Suppressor macrophage treated with lipopolysaccharide for 1 hour (primary cell): ENCODE measurements at places on chromosomes 16 and 17.
A peak's percentile ranks its signal among the peaks of the same experiment; 100 is the strongest.

- DNase-seq = no peak
Observed at GRCh38 chr17:45383003-45383402, 49.7 kb downstream of the ARHGAP27 start.

DNA sequence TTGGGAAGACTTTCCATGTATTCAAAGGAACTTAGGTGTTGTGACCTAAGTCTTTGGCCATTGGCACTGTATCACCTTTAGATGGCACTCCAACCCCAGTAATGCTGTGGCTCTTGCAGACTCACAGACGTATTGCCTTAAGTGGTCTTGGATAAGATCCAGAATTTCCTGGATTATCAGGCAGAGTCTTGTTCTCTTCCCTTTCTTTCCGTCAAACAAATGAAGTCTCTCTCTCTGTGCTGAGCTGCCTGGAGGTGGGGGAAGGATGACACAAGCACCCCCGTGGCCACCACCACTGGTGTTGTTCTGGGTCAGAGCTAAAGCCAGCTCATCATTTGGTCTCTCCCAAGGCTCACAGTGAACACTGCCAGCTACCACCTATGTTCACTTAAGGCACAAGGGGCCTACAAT, 789.9 kb upstream of the KIF2B start:
- DNase-seq = no peak

DNA sequence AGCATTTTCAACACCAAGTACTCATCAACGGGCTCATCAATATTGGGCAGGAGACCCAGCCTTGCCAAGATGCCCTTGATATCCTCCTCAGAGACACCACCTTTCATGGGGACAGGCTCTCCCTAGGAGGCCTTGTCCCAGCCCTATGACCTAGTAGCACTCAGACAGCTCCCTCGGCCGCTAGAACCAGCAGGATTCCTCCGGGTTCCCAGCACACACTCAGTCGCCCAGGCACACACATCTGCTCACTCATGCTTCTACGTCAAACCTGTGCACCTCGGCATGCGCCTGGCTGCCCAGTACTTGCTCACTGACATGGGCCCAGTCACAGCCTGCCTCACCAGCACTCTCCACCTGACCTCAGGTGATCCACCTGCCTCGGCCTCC, 17.0 kb downstream of the SRCIN1 start:
- DNase-seq = no peak

DNA sequence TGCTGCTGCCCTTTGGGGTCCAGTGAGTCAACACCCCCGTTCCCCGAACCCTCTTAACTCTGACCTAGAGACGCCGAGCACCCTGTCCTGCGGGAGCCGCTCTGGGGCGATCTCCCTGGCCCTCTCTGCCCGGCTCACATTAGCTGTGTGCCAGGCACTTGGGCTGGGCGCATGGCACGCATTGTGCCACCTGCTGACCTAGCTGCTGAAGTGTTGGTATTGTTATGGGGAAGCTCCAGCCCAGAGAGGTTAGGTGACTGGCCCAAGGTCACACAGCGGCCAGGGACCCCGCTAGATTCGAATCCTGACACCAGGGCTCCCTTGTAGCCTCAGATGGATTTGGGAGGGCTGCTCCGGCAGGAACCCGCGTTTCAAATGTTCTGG, 1.1 kb downstream of the HSD17B1 start:
- no peak for DNase-seq

DNA sequence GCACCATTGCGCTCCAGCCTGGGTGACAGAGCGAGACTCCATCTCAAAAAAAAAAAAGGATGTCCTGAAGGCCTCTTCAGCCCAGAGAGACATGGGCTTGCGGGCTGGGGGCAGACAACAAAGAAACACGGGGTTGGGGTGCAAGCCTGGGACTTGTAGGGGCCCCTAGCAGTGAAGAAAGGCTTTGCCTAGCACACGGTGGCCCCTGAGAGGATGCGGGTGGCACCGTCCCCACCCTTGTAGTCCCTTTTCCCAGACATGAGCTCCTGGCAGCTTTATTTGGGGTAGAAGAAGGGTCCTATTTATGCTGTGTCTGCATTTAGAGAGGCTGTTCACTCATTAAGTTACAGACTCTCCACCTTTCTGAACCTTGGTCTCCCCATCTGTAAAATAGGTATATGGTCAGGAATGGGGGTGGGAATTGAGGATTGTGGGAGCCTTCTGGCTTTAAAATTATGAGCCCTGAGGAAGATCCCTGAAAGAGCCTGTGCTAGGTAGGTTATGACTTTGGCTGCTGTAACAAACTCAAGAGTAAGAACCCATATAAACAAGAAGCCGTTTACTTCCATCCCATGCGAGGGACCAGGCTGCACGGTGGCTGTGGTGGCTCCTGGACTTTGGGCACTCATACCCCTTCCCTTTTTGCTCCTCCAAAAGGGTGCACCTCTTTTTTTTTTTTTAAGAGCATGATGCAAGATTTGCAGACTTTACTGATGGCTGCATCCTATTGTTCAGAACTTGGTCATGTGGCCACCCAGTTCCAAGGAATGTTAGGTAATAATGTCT, 20.6 kb upstream of the ADGRG1 start:
- no peak for DNase-seq

GRCh38 chr16:27374804-27375425, 27.1 kb upstream of the IL21R start:
- DNase-seq = peak; percentile 83

DNA sequence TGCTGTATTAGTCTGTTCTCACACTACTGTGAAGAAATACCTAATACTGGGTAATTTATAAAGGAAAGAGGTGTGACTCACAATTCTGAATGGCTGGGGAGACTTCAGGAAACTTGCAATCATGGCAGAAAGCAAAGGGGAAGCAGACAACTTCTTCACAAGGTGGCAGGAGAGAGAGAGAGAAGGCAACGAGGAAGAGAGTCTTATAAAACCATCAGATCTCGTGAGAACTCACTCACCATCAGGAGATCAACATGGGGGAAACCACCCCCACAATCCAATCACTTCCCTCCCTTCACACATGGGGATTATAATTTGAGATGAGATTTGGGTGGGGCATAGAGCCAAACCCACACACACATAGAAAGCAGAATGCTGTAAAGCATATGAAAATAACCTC, 896.2 kb downstream of the CDH11 start:
- DNase-seq = no peak

- DNase-seq = no peak
Observed at GRCh38 chr17:32820440-32820839, 56.5 kb downstream of the MYO1D start.

DNA sequence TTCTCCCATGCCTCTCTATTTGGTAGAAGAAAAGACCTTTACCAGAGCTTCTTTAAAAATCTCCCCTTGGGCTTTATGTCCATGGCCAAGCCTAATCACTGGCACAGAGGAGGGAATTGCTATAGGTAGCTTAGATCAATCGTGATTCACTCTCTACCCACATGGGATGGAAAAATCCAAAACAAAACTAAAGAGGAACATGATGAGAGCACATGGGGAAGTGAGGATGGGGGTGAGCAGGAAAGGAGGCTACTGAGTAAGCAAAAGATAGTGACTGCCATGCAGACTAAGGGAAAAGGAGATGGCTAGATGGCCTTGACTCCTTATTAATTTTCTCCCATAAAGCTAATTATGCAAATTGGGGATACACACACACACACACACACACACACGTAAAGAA, 201.2 kb downstream of the HS3ST3A1 start:
- DNase-seq = peak; percentile 77

- DNase-seq = no peak
Observed at GRCh38 chr16:62170642-62171041, 134.4 kb upstream of the CDH8 start.

DNA sequence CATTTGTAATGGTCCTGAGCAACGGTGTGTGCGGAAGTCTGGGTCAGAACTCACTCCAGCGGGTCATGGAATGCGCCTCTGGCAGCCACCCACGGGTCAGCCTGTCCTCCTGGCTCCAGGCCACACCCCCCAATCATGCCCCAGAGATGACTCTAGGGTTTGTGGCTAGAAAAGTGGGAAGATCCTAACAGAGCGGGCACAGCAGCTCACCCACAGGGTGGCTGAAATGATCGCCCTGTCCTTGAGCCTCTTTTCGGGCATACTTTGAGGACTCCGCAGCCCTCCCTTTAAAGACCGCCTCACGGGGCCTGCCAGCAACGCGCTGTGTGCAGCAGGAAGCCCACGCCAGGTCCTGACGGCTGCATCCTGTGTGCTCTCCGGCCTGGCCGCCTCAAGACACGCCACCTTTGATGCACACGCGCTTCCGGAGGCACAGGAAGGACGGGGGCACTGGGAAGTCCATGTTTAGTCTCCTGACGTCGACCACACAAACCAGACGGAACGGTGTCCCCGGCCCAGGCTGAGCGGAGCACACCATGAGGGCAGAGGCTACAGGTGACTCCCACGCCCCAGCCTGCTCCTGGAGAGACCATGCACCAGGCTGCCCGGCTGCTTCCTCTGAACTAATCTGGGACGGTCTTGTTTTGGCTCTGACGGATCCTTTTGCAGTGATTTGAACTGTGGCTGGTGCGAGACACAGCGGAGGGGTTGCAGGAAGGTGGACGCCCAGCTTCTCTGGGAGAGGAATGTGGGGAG, 92.9 kb downstream of the TBC1D16 start:
- peak; percentile 53 for DNase-seq

DNA sequence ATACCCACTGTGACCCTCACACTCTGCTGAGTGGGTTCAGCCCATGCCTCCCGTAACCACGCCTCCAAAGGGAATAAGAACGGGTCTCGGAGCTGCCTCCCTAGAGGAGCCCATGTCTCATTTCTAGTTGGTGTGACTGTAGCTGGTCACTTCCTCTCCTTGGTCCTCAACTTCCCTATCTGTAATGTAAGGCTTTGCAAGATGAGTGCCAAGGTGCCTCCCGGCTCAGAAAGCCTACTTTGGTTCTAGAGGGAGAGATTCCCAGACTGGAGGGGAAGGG, 20.8 kb downstream of the C16orf74 start:
- peak; percentile 77 for DNase-seq

GRCh38 chr16:47904691-47905090, 251.1 kb downstream of the ABCC12 start:
- no peak for DNase-seq

- DNase-seq = peak; percentile 61
Observed at GRCh38 chr17:38444151-38444550, 15.9 kb downstream of the ARHGAP23 start.

- no peak for DNase-seq
Observed at GRCh38 chr17:30253312-30253711, 17.8 kb upstream of the SLC6A4 start.

- no peak for DNase-seq
Observed at GRCh38 chr16:34743115-34743514, 1283.7 kb downstream of the TP53TG3F start.

DNA sequence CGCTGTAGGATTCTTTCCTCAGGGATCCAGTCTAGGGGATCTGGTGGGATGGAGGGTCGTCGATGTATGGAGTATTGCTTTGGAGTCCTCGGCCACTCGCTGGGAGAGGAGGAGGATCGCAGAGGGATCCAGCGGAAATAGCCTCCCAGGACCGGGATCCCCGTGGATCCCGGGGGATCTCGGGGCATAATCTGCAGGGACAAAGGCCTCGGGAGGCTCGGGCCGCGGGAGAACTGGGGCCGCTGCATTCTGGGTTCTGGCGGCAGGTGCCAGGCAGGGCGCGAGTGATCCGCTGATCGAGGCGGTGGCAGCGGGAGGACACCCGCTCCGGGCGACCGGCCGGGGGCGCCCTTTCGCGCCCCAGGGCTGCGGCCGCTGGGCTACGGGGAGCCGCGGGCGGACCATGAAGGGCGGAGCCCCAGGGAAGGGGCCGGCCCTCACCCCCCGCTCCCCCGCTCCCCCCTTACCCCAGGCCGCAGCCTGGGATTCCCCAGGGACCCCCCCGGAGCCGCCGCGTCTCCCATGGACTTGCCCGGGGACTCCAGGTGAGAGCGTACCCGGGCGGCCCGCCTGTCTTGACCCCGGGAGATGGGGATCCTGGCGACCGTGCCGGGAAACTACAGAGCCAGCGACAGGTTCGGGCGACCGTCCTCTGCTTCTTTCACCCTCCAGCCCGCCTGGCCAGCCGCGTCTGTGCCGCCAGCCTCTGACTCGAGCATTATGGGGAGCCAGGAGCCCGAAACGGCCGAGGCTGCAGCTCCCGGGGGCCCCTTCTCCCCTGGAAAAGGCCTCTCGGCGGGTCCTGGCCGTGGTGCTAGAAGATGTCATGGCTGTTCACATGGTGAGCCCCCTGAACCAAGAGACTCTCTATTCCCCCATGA, 604 bp downstream of the PRR14 start:
- DNase-seq = peak; percentile 92

GRCh38 chr16:20504418-20504817, 53.1 kb downstream of the ACSM2A start:
- DNase-seq = no peak

- DNase-seq = peak; percentile 59
Observed at GRCh38 chr16:56673921-56674320, 4.3 kb downstream of the MT1H start.

GRCh38 chr16:79988089-79988488, 387.6 kb upstream of the MAF start:
- peak; percentile 19 for DNase-seq

GRCh38 chr16:19745286-19746010, 27.4 kb downstream of the IQCK start:
- DNase-seq = no peak

- DNase-seq = no peak
Observed at GRCh38 chr16:86403541-86404163, 106.7 kb upstream of the FOXF1 start.

DNA sequence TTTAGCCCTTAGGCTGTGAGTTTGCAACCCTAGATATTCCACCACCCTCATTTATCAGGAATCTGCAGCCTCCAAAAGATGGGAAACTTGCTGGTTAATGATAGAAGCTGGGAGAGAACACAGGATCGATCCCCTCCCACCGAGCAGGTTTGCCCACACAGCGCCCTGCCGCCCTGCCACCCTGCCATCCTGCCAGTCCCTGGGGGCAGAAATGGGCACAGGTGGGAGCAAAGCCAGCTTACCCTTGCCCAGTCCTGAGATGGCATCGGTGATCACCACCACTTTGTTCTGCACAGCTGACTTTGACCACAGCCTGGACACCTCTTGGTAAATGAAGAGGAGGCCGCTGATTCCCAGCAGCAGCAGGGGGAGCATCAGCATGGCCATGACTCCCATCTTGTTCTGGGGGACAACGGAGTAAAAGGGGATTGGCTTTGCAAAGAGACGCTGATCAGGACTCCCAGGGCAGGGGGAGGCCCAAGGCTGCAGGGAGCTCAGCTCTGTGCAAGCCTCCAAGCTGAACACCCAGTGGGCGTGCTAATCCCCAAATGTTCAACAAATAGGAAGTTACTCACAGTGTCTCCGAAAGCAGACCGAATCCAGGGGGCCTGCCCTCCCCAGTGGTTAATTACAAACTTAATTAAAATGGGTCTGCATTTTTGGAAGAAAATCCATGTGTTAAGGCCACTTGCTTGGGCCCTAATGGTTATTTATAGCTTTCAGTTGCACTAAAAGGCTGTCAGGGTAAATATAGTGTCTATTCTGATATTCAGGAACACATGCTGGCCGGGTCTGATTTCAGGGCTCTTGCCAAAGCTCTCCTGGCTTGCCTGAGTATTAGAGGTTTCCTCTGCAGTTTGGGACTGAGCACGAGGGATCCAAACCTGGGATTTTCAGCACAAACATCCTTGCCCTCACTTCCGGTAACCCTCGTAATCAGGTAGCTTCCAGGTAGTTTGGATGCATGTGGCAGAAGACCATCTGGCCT, at the start of gene DHRS7C:
Gene DHRS7C (minus strand): TSS at position 704 of the 988 bp plus-strand sequence. CDS start 308 bp downstream, at position 396.
- no peak for DNase-seq
